ENCODE measurements at places on chromosomes 12 and 14. TPM values are rescaled to one million over a fixed set of nuclear protein-coding genes. Genes with fewer than 3 reads are reported as not detected.

Gene SLC4A8
- total RNA-seq = 4.9 TPM

Gene STYK1
- total RNA-seq = 19.5 TPM

Gene TMEM132D
- not detected for total RNA-seq

Gene NPFF
- not detected for total RNA-seq

Gene TCP11L2
- total RNA-seq = 26.4 TPM

Gene NRL
- 0.45 TPM for total RNA-seq

Gene AMN1
- total RNA-seq = 13.0 TPM

Gene AICDA
- total RNA-seq = not detected

Gene KRT80
- 5.5 TPM for total RNA-seq

Gene NRIP2
- not detected for total RNA-seq

Gene SLC2A3
- 54.7 TPM for total RNA-seq

Gene EXOC3L4
- total RNA-seq = not detected

Gene SLC6A13
- total RNA-seq = 0.09 TPM

Gene ACOT6
- not detected for total RNA-seq

Gene IFNG-AS1
- total RNA-seq = not detected

Gene FICD
- 7.2 TPM for total RNA-seq

Gene AKAP6
- total RNA-seq = 0.56 TPM

Gene CLMN
- total RNA-seq = 2.5 TPM

Gene KCNC2
- total RNA-seq = not detected

Gene CRY1
- 15.7 TPM for total RNA-seq

Gene PTGER2
- total RNA-seq = not detected

Gene PRKAB1
- total RNA-seq = 12.2 TPM

Gene OR8S1
- not detected for total RNA-seq

Gene FKBP3
- total RNA-seq = 31.9 TPM

Gene PTPRB
- total RNA-seq = 187 TPM

Gene BICDL1
- not detected for total RNA-seq

Gene HAL
- 0.54 TPM for total RNA-seq

Gene PPP2R3C
- 40.3 TPM for total RNA-seq

Gene KITLG
- total RNA-seq = 24.1 TPM

Gene KIF5A
- under 0.01 TPM for total RNA-seq

Gene MYF6
- total RNA-seq = not detected

Gene PRKD1
- total RNA-seq = 10.4 TPM

Gene PPP4R4
- 0.85 TPM for total RNA-seq

Gene KRT74
- not detected for total RNA-seq

Gene LALBA
- total RNA-seq = not detected

Gene BCL2L14
- total RNA-seq = not detected

Gene TAS2R20
- total RNA-seq = 1.9 TPM

Gene CHGA
- total RNA-seq = not detected

Gene APOF
- total RNA-seq = not detected

Gene GLIPR1L1
- not detected for total RNA-seq

Gene KLHDC2
- 56.2 TPM for total RNA-seq

Gene FGF23
- total RNA-seq = not detected

Gene FGD6
- 13.2 TPM for total RNA-seq

Gene NEUROD4
- not detected for total RNA-seq

Gene PPP1R1A
- not detected for total RNA-seq

Gene PZP
- 1.5 TPM for total RNA-seq

Gene AVPR1A
- total RNA-seq = not detected

Measured in endothelial cell of coronary artery (primary cell).